GM13977 (cell line): ENCODE measurements at places on chromosomes 6 and 20.
A peak's percentile ranks its signal among the peaks of the same experiment; 100 is the strongest.

- DNase-seq = peak; percentile 23
Observed at GRCh38 chr20:57656821-57657534, 36.8 kb upstream of the ZBP1 start.

DNA sequence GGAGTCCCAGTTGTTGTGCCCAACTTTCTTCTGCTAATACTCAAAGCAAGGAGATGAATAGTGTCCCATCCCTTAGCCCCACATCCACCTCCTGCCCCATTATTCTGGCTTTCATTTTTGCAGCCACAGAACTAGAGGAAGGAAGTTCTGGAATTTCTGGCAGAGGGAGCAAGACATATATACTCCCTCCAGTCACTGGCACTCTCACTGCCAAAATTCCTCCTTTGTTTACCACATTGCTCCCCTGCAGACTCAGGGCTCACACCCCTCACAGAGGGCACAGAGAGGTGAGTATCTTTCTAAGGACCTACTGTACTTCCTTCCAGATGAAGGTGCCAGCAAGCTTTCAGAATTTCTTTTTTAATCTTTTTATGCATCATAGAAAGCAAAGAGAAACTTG is 168.0 kb upstream of the ID4 start:
- DNase-seq = no peak

- DNase-seq = no peak
Observed at GRCh38 chr6:99306341-99306740, 43.1 kb downstream of the FAXC start.

DNA sequence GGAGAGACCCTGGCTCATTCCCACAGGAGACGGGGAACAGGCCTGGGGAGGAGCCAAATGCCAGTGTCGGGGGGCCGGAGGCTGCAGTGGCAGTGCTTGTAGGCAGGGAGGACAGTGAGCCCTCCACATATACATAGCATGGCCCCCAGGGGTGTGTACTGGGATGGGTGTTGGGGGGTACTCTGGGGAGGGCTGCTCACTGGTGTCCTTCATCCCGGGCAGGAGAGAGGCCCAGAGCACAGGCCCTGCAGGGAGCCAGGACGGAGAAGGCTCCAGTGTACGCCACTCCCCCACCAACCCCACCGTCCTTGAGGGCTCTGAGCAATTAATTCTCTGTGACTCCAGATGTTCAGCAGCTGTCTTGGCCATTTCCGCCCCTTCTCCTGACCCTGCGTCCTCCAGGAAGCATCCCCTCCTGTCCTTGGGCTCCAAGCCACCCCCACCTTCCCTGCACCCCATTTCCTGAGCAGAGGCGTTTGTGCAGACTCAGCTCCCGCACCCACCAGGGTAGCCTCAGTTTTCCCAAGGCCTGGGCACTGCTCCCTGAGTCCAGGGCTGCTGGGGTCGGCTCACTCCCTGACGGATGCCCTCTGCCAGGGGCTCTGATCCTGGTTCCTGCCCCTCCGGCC is 3.4 kb upstream of the ABHD16B start:
- DNase-seq = peak; percentile 29

GRCh38 chr20:64171211-64171610 is 7.0 kb downstream of the MYT1 start:
- DNase-seq = no peak

- no peak for DNase-seq
Observed at GRCh38 chr20:22060610-22061009, 355.1 kb downstream of the PAX1 start.

DNA sequence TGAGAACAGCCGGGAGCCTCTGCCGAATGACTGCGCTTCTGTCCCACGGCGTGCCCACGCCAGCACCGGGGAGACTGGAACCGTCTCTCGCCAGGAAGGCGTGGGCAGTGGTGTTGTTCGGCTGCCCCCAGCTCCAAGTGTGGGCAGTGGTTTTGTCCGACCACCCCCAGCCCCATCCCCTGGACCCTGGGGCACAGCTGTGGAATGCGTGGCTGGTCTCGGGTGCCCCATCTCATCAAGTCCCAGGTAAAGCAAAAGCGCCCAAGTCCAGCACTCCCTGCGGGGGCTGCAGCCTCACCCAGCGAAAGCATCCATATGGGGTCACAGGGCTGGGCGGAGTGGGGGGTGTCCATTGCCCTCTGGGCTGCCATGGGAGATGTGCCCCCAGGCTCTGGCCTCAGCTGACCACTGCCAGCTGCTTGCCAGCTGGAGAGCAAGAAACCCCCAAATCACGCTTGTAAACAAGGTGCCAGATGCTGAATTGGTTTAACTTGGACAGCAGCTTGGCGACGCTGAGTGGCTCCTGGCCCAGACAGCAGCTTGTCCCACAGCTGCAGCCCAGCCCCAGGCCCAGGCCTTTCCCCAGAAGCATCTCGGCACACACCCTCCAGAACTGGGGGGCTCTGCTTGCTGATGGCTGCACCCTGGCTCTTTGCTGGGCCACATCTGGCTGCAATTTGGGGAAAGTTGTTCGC is 4.5 kb downstream of the CABLES2 start:
- DNase-seq = no peak

- DNase-seq = no peak
Observed at GRCh38 chr6:6742535-6742934, 154.0 kb downstream of the LY86 start.

DNA sequence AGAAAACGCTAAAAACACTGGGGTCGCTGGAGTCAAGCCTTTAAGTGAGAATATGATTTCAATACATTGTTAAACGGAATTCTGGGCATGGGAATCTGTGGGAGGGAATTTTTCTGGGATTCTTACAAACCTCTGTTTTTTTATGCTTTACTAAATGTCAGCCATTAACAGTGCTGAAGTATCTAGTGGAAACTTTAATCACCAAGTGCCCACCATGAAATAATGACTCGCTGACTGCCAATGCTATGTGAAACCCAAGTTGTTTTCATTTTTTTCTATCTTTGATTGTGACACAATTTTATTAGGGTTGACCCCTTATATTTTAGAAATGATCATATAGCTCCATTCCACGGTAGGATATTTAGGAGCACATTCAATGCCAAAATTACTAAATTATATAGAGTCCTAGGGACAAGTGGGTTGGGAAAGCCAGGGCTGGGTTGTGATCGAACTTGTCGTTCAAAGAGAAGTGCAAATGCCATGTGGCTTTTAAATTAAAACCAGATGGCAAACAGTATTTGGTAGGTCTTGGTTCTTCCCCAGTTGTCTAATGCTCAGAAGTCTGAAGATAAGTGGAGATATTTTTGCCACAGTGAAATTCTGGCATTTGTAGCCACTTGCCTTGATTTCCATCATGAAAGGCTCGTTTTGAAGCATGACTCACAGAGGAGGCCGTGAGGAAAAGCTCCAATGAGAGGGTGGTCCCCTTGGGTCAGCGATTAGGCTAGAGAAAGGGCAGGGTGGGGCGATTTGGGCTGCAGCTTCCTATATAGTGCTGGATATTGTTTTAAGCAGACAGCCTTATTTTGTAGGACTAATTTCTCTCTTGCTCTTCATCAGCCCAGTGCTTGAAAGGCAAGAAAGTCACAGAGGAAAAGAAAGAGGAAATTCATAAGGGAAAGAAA is 254.4 kb upstream of the JAG1 start:
- no peak for DNase-seq

GRCh38 chr6:104473021-104473429 is 386.7 kb downstream of the HACE1 start:
- DNase-seq = no peak

GRCh38 chr6:82568290-82568993 is 204.8 kb downstream of the TPBG start:
- DNase-seq = no peak

GRCh38 chr6:24188578-24189080 is 62.6 kb downstream of the NRSN1 start:
- DNase-seq = no peak

DNA sequence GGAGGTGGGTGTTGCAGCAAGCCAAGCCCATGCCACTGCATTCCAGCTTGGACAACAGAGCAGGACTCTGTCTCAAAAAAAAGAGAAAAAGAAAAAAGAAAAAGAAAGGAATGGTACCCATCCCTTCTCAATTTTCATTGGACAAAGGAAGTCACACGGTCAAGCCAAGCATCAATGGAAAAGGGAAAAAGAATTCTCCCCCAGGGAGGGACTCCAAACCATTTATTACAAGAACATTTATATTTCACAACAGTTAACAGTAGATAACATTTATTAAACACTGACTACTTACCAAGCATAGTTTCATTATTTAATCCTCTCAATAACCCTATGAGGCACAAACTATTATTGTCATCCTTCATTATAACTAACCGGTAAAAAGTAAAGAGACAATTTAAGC is 6.6 kb upstream of the KIF13A start:
- DNase-seq = no peak

DNA sequence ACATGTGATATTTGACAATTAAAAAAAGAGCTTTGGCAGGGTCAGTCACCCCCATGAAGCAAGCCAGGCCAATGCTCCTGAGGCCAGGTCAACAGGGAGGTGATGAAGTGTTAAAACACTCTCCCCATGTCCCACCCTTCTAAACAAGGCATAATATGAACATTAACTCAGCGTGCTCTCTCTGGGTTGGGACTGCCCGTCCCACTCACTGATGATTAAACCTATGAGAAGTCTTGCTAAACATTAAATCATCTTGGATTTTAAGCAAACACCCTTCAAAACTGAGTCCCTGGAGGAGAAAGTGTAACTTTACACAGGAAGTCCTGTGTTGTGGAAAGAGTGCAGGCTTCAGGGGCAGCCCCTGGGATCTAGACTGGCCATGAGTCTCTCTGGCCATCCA is 558.5 kb downstream of the CD83 start:
- no peak for DNase-seq

GRCh38 chr6:164569509-164569908 is 739.9 kb downstream of the C6orf118 start:
- DNase-seq = no peak

- no peak for DNase-seq
Observed at GRCh38 chr6:105259913-105260889, 80.4 kb upstream of the POPDC3 start.

- no peak for DNase-seq
Observed at GRCh38 chr20:54137115-54137514, 36.7 kb downstream of the CYP24A1 start.

- DNase-seq = peak; percentile 96
Observed at GRCh38 chr20:31968291-31969126, 558 bp downstream of the XKR7 start.

GRCh38 chr6:133983099-133983939 is 30.3 kb downstream of the TBPL1 start:
- no peak for DNase-seq

DNA sequence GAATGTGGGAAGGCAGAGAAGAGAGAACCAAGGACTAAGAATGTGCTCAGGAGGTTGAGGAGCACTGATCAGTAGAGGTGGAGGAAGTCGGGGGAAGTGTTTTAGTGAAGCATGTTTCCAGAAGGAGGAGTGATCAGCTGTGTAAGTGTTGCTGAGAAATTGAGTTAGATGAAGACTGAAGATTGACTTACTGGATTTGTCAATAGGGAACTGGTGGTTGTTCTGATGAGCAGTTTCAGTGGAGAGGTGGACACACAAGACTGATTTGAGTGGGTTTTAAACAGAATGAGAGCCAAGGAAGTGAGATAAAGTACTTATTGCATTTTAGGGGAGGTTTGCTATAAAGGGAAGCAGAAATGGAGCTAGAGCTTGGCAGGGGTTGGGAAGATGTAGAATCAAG is 182.6 kb downstream of the CDKAL1 start:
- DNase-seq = peak; percentile 38

- no peak for DNase-seq
Observed at GRCh38 chr20:63451821-63452220, 20.6 kb downstream of the KCNQ2 start.

- no peak for DNase-seq
Observed at GRCh38 chr6:148398678-148399077, 56.0 kb downstream of the SASH1 start.

DNA sequence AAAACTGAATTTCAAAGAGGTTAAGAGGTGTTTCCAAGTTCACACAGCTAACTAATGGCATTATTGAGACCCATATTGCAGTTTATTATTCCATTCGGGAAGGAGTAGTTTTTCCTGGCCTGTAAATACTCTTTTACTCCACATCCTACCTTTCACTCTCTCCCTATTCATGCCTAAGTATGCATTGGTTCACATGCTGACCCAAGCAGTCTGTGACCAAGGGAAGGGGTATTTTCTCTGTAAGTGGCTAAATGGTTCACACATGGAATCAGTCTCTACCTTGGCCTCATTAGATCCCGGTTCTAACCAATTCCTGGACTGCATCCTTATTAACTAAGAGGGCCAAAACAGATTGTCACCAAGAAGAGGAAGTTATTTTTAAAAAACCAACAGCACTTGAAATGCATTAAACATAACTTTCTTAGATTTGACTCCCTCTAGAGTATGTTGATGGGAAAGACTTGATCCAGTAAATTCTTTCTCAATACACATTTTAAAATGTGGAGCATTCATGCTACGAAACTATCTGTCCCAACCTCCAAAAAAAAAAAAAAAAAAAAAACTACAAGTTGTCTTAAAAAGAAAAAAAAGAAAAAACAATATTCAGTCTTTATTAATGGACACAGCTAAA is 17.8 kb upstream of the RSPO3 start:
- DNase-seq = no peak

GRCh38 chr6:143647191-143647590 is 30.6 kb upstream of the PHACTR2 start:
- DNase-seq = no peak

- no peak for DNase-seq
Observed at GRCh38 chr6:16135066-16135465, 6.2 kb downstream of the MYLIP start.

DNA sequence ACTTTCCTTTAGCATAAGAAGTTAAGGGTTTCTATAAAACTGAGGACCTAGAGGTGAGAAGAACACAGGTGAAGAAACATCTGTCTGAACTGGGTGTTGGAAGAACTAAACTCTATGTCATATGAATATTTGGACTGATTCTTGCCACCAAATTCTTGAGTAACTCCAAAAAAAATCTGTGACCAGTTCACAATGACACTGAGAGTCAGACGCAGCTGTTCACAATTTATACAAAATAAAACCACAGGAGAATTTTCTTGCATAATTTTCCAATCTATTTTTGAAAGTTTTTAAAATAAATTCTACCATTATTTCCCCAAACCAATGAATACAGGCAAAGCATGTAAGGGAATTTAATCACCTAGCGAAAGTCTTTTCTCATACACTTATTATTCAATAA is 148.1 kb upstream of the TCF21 start:
- DNase-seq = no peak

GRCh38 chr6:21190701-21191100 is 402.9 kb upstream of the SOX4 start:
- DNase-seq = no peak

GRCh38 chr6:167429353-167429752 is 104.5 kb downstream of the TTLL2 start:
- no peak for DNase-seq

DNA sequence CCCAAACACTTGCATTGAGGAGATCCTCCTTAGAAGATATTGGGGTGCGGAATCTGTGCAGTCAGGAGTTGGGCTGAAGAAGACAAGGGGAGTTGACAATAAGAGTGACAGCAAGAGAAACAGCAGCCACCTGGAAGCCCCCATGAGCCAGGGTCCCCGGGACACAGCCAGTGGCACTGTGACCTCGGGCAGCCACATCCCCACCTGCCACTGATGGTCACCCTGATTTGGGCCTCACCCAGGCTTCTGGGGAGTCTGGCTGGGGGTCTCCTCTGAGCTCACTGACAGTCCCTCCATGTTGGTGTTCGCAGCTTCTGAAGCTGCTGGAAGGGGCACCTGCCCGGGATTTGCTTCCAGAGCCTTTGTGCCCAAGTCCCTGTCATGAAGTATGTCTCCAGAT is 123.5 kb downstream of the TTLL2 start:
- DNase-seq = no peak

- DNase-seq = peak; percentile 72
Observed at GRCh38 chr6:109458774-109459531, 3.4 kb upstream of the MICAL1 start.
